Stimulated activated CD4-positive, alpha-beta T cell treated with anti-CD3 and anti-CD28 coated beads, Interleukin-15, amount 100 ng/mL, for 1 hour (primary cell): ENCODE measurements at places on chromosomes 7 and 10.
A peak's percentile ranks its signal among the peaks of the same experiment; 100 is the strongest.

DNA sequence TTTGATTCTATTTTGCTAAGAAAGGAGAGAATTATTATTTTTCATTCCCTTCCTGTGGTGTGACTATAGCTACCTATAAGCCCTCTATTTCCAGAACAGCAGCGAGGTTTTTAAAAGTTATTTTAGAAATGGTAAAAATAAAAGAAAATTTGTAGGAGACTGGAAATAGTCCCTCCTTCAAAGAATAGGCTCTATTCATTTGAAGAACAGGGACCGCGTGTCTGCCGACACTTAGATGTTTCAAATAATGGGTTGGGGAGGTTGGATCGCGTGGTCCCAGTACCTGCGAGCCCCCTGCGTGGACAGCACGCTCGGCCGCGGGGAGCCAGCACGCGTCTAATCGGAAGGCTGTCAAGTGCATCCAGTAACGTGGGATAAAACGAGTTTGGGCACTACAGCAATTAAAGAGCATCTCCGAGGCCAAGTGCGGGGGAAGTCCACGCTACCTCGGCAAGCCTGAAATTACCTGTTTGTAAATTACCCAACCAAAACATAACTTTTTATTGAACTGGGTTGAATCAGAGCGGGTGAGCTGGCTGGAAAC lies 1.0 kb downstream of the CACNA2D1 start:
- DNase-seq = no peak

DNA sequence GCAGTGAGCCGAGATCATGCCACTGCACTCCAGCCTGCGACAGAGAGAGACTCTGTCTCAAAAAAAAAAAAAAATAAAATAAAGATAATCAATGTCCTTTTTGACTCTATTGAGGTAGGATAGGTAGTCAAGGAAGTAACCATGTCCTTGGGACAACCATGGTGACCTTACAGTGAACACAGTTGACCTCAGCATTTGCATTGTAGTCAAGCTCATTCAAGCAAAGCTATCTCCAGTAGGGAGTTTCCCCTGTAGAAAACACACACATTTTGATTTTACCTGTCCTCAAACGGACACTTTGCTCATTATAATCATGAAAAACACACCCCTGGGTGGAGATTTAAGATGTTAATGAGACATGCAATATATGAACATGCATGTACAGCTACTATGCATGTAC lies 171.7 kb downstream of the KIF20B start:
- no peak for DNase-seq

DNA sequence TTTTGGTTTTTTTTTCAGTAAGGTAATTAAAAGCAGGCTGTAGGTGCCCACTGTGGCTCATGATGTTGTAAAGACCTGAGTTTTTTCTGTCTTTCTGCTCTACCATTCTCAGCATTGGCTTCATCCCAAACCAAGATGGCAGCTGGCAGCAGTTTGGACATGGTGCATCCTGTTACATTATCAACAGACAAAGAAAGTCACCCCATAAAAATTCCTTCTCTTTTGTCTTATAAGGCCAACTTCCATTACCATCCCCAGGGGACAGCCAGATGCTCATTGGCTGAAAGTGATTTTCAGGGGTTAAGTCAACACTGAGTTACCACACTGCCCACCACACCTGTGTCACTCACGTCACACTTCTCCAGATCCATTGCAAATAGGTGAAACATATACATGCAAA lies 558.4 kb downstream of the SDK1 start:
- DNase-seq = no peak

DNA sequence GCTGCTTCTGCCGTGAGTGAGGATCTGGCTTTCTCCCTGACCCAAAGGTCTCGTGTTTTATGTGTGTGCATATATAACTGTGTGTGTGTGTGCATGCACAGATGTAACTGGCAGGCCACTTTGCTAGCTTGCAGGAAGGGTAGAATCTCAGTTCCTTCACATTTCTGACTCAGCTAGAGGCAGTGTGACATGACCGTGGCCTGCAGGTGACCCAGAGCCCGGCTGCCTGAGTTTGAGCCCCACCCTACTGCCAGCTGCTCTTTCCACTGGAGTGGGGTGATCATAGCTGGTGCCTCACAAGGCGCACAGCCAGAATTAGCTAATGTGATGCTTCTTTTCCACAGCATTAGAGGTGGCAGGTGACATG lies 9.3 kb upstream of the MYL7 start:
- no peak for DNase-seq

DNA sequence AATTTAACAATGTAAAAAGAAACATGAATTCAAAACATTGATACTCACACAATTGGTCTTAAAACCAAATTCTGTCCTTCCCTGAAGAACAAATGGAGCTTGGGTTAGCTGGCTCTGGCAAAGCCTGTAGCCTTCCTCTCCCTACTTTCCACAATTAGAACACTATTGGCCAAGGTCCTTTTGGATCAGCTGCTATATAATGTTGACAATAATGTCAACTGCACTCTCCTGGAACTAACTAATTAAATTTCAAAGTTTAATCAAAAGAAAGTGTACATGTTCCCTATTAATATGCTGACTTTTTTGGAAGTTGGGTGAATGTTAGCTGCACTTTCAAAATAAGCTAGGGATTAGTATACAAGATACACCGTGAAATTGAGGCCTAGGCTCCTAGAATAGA lies 440.1 kb upstream of the NFE2L3 start:
- no peak for DNase-seq

- DNase-seq = no peak
These were observed 23.7 kb upstream of the LRRN3 start for GRCh38 chr7:111067251-111067650.

DNA sequence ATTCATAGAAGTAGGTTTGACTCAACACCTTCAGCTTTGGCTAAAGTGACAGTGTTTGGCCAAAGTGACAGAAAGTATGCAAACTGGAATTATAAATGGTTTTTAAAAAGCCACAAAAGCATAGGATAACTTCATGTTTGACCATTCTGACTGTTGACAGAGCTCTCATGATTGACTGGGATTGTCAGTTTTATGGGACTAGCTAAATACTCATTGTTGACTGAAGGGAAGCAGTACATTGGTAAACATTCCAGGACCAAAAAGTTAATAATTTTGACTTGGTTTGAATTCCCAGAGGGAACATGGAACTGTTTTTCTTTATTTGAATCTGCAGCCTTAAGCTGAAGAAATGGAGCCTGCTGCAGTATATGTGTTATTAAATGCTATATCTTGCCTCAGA lies 84.6 kb upstream of the STEAP4 start:
- no peak for DNase-seq

DNA sequence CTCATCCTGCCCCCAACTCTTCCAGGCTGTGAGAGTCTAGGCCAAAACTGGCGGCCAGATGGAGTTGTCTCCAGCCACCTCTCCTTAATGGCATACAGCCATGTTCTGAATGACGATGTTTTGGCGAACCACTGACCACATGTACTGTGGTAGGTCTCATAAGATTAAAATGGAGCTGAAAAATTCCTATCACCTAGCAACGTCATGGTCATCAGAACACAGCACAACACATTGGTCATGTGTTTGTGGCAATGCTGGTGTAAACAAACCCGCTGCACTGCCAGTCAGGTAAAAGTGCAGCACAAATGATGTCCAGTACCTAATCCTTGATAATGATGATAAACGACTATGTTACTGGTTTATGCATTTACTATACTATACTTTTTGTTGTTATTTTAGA lies 290.0 kb upstream of the MKI67 start:
- DNase-seq = no peak

- no peak for DNase-seq
These were observed 5.7 kb upstream of the FAM241B start for GRCh38 chr10:69624245-69624786.

GRCh38 chr10:122056431-122057094 lies 67.6 kb downstream of the TACC2 start:
- DNase-seq = no peak

DNA sequence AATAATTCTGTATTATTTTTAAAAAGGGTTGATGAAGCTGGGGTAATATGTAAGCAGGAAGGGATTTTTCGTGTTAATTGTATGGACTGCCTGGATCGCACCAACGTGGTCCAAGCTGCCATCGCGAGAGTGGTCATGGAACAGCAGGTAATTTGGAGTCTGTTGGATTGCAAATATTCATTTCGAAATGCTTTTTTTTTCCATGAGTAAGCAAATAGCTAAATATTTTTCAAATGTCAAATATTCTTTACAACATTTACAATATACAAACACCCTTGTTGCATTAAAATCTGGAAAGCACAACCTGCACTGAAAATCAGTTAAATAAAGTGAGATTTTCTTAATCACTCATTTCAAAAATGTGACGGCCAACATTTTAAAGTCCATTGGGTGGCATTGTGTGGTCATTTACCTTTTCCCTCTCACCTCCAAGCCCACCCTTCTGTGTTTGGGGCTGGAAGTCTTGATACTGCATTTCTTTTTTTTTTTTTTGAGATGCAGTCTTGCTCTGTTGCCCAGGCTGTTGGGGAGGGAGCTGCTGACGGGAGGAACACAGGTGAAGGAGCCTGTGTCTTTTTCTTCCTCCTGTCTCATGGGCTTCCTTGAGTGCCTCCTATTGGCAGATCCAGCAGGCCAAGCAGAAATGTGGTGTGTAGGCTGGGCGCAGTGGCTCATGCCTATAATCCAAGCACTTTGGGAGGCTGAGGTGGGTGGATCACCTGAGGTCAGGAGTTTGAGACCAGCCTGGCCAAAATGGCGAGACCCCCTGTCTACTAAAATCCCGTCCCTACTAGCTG lies 66.1 kb downstream of the MCMBP start:
- no peak for DNase-seq

GRCh38 chr10:61747307-61747706 lies 84.6 kb downstream of the CABCOCO1 start:
- no peak for DNase-seq

- DNase-seq = peak; percentile 55
These were observed 8.5 kb upstream of the SCD start for GRCh38 chr10:100338434-100339036.

GRCh38 chr7:46072722-46073121 lies 151.7 kb upstream of the IGFBP3 start:
- no peak for DNase-seq

DNA sequence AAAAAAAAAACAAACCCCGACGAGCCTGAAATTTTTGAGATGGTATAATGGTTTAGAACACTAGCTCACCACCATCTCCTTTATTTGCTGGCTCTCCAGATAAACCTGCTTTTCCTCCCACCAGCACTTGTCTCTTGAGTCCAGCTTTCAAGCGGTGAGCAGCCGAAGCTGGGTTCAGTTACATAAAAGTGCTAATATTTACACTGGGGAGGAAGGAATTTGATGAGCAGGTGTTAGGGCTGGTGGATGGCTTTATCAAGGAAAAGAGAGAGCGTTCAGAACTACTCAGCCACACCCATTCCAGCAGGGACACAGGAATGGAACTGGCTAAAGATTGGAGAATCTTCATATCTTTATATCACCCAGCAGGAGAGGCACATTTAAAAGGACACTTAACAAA lies 6.6 kb upstream of the CALML3 start:
- DNase-seq = no peak

DNA sequence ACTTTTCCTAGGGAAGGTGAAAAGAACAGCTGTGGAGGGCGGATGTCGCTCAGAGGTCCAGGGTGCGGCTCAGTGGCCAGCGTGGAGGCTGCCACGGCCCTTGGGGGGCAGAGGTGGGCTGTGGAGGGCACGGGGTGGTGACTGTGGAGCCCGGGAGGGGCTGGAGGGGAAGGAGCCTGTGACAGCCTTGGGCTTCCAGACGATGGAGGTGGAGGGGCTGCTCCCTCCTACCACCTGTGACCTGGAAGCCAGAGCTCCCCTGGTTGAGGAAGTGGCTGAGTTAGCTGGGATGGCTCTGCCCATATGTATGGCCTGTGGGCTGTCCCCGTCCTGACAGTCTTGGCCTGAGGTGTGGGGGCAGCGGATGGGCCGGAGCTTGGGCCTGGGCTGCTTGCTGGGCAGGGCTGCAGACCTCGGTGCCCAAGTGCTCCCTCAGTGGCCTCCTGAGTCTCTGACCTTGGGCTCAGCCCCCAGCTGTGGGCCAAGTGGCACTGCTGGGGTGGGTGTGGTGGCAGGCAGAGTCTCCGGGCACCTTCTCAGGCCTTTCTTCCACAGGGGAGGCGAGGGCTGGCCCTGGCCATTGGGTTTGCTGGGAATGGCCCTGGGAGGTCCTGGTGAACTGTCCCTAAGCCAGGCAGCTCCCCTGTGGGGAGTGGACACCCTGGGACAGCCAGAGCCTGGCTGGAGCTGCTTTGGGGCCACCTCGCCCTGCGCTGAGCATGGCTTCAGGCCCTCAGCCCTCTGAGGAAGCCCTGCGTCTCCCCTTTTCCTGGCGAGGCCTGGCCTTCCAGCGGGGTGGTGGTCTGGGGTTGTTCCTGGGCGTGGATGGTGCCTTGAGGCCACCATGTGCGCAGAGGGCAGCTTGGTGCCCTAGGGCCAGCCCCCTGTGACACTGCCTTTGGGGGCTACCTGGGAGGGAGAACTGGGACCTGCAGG lies 3.9 kb downstream of the BRI3 start:
- DNase-seq = no peak

DNA sequence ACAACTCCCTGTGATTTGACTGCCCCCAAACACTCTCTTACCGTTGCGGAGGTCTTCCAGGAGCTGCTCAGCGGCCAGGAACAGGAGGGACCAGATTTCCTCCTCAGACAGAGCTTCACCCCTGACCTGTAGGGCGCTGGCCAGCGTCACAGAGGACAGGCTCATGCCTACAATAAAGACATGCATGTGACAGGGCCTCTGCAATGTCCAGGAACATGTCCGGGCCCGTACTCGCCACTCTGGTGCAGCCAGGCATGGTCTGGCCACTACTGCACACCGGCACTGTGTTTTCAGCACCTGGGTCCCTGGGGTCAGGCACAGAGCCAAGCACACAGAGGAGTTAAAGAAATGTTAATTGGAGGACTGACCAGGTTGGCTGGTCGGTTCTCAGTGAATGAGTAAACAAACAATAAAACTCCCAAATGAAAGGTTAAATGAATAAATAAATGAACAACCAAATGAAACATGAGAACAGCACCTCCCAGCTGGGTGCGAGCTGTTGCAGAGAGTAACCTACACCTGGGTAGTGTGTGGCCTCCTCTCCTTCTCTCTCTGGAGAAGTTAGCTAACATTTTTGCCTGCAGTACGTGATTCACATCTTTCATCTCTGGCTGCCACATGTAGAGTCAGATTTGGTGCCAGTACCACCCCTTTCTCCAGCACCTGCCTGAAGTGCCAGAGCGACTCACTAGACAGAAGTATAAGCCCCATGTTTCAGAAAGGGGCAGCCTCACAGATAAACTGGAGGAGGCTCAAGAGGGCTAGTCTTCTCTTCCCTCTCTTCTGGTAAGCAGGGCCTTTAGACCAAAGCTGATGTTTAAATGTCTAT lies 22.8 kb downstream of the FRMPD2 start:
- no peak for DNase-seq

- DNase-seq = no peak
These were observed 6.9 kb downstream of the LYZL1 start for GRCh38 chr10:29295813-29296212.

GRCh38 chr7:9981742-9982349 lies 991.8 kb upstream of the PHF14 start:
- DNase-seq = no peak

DNA sequence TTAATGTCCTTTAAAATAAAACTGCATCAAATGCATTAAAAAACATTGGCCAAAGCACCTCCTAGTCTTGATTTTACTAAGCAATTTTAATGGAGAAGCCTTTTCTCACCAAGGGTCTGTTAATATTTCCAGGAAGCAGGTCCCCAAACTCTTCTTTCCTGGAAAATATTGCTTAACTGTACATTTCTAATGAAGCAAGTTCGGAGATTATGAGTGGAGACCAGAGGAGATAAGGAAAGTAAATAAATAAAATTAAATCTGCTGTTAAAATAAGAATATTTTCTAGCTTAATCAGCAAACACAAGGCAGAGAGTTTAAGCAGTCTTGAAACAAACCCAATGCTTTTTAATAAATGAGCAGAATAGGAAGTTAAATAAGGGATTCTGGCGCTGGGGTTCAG lies 322.4 kb downstream of the PTEN start:
- no peak for DNase-seq
